ENCODE measurements at places on chromosomes 3 and 15. TPM values are rescaled to one million over a fixed set of nuclear protein-coding genes. Genes with fewer than 3 reads are reported as not detected.
A peak's percentile ranks its signal among the peaks of the same experiment; 100 is the strongest.

- no peaks in the 10 kb centered on the region for H3K27me3 ChIP-seq
- H3K4me3 ChIP-seq: no peak overlapping the region
- no peaks in the 10 kb centered on the region for H3K4me1 ChIP-seq
- H3K36me3 ChIP-seq: no peaks in the 10 kb centered on the region
Measured at GRCh38 chr15:54250326-54250725, 272.1 kb downstream of the UNC13C start.

GRCh38 chr15:101522091-101522490 is 32.6 kb upstream of the PCSK6 start:
- no peak overlapping the region for H3K27ac ChIP-seq
- no peak for DNase-seq
- peaks cover 13% of the 10 kb centered on the region for H3K27me3 ChIP-seq

DNA sequence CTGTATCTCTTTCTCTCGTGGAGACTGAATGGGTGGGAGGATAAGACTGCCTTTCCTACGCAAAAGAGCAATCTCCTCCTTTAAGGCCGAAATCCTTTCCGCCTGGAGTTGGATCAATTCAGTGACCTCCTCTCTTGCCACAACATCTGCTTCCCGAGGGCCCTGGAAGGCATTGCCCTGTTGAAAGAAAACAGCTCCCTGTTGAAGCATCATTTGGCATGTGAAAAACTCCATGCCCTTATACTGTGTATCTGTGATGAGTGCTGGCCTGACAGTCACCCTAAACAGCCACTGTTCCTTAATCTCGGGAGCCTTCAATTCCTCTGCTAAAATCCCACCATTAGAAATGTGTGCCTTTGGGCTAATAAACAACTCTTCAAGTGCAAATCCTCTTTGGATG is 80.2 kb downstream of the BOC start:
- H3K27me3 ChIP-seq: no peaks in the 10 kb centered on the region
- no peak for DNase-seq
- H3K27ac ChIP-seq: no peak overlapping the region
- peaks cover 13% of the 10 kb centered on the region for H3K4me1 ChIP-seq
- H3K4me3 ChIP-seq: no peak overlapping the region
- no peaks in the 10 kb centered on the region for H3K36me3 ChIP-seq

DNA sequence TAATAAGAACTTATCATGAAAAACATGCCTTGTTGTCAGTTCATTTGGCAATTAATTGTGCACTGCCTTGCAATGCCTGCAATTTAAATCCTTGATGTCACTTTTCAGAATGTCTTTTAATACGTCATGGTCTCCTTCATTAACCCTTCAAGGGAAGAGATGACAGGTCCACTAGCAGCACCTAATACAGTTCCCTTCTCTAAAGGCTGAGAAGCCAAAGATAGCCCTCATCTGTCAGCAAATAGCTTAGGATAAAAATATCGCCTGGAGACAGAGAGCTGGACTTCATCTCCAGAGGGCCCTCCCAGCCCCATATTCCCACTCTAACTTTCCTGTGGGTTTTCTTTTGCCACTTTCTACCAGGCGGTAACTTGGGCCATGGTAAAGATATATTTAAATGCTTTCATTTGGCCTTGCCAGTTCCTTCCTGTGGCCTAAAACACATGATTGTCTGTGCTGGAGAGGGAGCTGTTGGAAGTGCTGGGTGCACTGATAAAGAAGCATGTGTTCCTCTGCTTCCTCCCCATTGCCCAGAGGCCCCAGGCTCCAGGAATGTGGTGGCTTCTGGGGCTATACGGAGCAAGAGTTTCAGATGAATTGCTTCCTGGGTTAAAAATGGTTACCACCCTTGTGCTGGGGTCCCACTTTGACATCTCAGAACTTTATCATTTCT is 76.3 kb upstream of the UMPS start:
- H3K4me3 ChIP-seq: no peak overlapping the region
- DNase-seq: no peak
- H3K36me3 ChIP-seq: no peaks in the 10 kb centered on the region
- H3K27ac ChIP-seq: no peak overlapping the region
- H3K4me1 ChIP-seq: no peaks in the 10 kb centered on the region

GRCh38 chr3:66037986-66038369 is 740 bp downstream of the MAGI1 start:
- H3K4me3 ChIP-seq: peak overlapping the region; percentile 90
- peak overlapping the region; percentile 79 for H3K27ac ChIP-seq
- no peaks in the 10 kb centered on the region for H3K27me3 ChIP-seq
- peaks cover 16% of the 10 kb centered on the region for H3K4me1 ChIP-seq
- no peak for DNase-seq

DNA sequence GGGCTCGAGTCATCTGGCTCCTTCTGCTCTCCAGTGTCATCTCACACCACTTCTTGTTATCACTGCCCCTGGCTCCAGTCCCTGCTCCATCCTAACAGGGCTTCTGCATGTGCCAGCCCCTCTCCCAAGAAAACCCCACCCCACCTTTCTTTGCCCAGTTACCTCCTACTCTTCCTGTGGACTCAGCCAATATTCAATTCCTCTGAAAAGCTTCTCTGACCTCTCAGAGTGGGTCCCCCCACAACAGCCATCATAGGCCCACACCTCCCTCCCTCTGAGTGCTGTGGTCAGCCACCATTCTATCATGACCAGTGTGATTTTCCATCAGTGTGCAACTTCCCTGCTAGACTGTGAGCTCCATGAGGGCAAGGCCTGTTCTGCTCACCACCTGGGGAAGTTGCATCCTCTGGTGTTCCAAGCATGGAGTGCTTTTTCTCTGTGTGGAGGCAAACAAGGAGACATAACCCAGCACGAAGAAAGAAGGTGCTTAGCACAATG is 71.6 kb downstream of the ADCY5 start:
- no peak overlapping the region for H3K27ac ChIP-seq
- no peak for DNase-seq

DNA sequence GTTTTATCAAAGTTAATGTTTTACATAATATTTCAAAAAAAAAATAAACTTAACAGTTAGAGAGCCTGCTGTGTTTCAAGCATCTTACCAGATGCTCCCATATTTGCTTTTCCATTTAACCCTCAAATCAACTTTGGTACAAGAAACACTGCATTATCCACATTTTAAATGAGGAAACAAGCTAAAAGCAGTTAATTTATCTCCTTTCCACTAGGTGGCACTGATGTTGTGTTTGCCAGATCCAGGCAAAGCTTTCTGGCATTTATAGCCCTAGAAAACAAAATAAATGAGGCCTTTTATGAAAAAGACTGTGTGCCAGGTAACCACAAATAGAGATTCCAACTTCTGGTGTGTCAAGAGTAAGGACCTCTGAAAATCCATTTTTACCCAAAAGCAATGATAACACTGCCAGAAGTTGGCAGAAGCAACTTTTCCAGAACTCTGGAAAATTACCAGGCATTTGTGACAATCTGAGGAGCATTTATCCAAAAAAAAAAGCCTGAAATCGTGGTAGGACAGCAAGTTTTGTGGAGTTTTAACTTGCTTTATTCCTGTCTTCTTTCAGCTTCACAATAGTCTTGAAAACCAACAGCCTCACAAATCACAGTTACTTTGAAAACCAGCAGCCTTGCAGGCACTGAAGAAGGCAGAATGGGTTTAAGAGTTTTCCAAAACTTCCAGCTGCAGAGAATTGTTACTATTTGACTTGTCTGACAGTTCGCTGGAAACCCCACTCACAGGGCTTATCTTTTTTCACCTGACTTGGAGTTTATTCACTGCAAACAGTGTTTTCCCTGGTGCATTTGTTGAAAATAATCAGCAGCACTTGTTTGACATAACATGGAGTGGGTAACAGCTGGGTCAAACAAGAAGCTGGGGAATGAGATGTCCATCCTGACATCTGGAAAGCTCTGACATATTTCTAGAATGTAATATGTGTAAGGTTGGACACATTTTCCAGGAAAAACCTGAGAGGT is 9.2 kb downstream of the FAM162A start:
- peaks cover 9% of the 10 kb centered on the region for H3K4me1 ChIP-seq
- H3K36me3 ChIP-seq: no peaks in the 10 kb centered on the region
- H3K4me3 ChIP-seq: no peak overlapping the region
- no peak overlapping the region for H3K27ac ChIP-seq
- no peak for DNase-seq

DNA sequence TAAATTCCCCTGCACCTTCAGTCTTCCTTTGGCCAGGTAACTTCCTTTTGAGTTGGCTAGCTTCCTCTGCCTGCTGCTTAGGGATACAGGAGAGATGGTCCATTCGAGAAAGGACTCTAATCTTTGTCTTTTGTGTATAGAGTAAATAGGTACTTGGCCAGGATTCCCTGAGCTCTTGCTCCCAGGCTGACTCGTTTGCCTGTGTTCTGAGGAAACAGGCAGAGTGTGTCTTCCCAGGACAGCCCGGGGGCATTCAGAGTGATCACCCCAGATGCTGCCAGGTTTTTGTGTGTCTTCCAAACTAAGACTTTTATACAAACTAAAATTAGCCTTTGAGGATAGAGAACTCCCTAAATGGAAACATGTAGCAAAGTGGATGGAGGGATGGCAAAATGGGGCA is 39.5 kb downstream of the TMEM108 start:
- no peaks in the 10 kb centered on the region for H3K27me3 ChIP-seq
- DNase-seq: no peak
- H3K27ac ChIP-seq: no peak overlapping the region
- no peaks in the 10 kb centered on the region for H3K36me3 ChIP-seq

- H3K4me3 ChIP-seq: no peak overlapping the region
- H3K27me3 ChIP-seq: no peaks in the 10 kb centered on the region
- no peak overlapping the region for H3K27ac ChIP-seq
- DNase-seq: no peak
- no peaks in the 10 kb centered on the region for H3K4me1 ChIP-seq
Measured at GRCh38 chr15:67409175-67409574, 111.8 kb upstream of the C15orf61 start.

DNA sequence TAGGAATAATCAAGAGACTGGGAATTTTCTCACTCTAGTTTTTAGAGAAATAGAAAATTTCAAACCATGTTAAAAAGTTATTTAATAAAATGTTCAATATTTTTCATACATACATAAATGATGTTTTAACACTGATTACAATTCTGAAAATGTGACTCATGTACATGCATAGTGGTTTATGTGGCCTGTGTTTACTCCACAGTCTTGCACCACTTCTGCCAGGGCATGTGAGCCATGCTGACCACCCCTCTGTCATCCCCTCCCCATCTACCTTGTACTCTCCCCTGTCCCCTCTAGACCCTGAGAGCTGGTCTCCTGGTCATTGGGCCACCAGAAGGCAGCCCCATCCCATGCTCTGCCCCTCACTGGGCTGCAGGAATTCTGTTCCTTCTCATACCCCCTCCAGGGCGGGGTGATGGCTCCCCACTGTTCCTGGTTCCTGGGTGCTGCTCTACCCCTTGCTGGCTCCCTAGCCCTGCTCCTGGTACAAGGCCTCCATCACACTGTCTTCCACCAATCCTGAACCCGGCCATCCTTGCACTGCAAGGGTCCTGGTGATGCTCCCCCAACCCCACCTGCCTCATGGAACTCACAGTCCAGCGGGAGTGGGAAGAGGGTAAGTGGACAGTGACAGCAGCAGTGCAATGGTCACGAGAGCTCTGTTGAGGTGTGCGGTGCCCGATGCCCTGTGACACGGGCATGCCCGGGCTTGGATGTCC is 24.2 kb upstream of the SLC41A3 start:
- H3K4me3 ChIP-seq: no peak overlapping the region
- DNase-seq: no peak
- no peak overlapping the region for H3K27ac ChIP-seq
- H3K27me3 ChIP-seq: no peaks in the 10 kb centered on the region
- no peaks in the 10 kb centered on the region for H3K4me1 ChIP-seq

DNA sequence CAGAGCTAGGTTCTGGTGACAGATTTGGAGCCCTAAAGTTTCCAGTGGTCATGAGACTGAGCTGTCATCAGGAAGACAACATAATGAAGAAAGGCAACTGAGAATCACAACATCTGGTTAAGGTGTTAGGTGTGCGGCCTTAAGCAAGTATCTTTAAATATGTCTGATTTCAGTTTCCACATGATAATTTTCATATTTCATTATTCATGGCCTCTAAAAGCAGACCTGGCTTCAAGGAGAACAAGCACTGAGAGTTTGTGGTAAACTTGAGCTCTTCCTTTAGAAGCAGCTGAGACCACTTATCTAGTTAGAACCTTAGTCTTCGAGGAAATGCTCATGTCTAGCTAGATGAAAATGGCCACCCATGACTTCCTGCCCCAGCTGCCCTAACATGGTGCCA is 25.7 kb upstream of the MYLK start:
- no peak overlapping the region for H3K27ac ChIP-seq
- H3K4me3 ChIP-seq: no peak overlapping the region
- H3K4me1 ChIP-seq: no peaks in the 10 kb centered on the region
- peaks cover 1% of the 10 kb centered on the region for H3K36me3 ChIP-seq

DNA sequence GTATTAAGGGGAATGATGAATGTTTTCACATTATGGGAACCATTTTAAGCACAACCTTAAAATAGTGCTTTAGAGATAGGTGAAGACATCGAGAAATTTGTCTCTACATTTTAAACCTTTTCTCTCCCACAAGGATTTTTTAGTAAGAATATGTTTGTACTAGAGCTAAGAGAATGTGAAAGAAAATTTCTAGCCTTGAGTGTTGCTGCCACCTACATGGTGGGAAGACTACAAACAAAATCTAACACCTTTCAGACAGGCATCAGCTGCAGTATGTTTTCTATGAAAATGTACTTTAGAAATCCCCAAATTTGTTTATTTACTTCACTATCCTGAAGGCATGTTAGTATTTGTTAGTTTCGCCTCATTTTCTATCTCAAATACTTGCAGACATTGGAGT is 247.4 kb downstream of the WDR72 start:
- H3K4me3 ChIP-seq: no peak overlapping the region
- no peaks in the 10 kb centered on the region for H3K4me1 ChIP-seq
- H3K27ac ChIP-seq: no peak overlapping the region
- no peaks in the 10 kb centered on the region for H3K27me3 ChIP-seq
- DNase-seq: no peak

DNA sequence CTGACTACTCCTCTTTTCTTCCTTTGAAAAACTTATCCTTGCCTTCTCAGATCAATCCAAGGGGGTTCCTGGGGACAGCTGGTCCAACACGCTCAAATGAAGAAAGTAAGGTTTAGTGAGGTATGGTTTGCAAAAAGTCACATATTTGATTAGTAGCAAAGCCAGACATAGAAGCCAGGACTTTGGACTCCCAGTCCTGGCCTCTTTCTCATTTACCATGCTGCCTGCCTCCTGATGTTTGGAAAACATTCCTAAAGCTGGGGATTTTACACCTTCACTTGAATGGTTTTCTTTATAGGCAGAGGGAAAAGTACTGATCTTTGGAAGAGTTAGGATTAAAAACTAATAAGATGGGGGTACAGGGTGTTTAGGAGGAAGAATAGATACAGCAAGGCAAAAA is 14.6 kb downstream of the POPDC2 start:
- H3K4me3 ChIP-seq: no peak overlapping the region
- H3K36me3 ChIP-seq: no peaks in the 10 kb centered on the region
- no peak for DNase-seq
- H3K4me1 ChIP-seq: peaks cover 9% of the 10 kb centered on the region

GRCh38 chr3:127707851-127708411 is 35.2 kb downstream of the ABTB1 start:
- no peak overlapping the region for H3K4me3 ChIP-seq
- H3K36me3 ChIP-seq: peaks cover 8% of the 10 kb centered on the region
- no peaks in the 10 kb centered on the region for H3K27me3 ChIP-seq
- H3K27ac ChIP-seq: no peak overlapping the region
- no peak for DNase-seq

THRB gene
- polyA plus RNA-seq: 3.2 TPM

ABHD17C gene
- 11.8 TPM for polyA plus RNA-seq

SKOR1 gene
- polyA plus RNA-seq: 0.03 TPM

GALNT15 gene
- polyA plus RNA-seq: not detected

GPR27 gene
- 0.14 TPM for polyA plus RNA-seq

EFL1 gene
- 32.0 TPM for polyA plus RNA-seq

NGRN gene
- polyA plus RNA-seq: 54.9 TPM

All from keratinocyte (primary cell).